ENCODE measurements at places on chromosomes 11 and 22.

GRCh38 chr11:84590106-84590505 lies 1037.0 kb downstream of the DLG2 start:
- no peak for DNase-seq

GRCh38 chr11:61362542-61362875 lies 335 bp downstream of the TMEM138 start:
- no peak for DNase-seq

GRCh38 chr11:62399172-62399877 lies 19.5 kb upstream of the SCGB1A1 start:
- no peak for DNase-seq

- no peak for DNase-seq
These were observed 1.5 kb downstream of the VPREB3 start for GRCh38 chr22:23752750-23753149.

- DNase-seq = no peak
These were observed 230.6 kb upstream of the PDGFD start for GRCh38 chr11:104394508-104394907.

DNA sequence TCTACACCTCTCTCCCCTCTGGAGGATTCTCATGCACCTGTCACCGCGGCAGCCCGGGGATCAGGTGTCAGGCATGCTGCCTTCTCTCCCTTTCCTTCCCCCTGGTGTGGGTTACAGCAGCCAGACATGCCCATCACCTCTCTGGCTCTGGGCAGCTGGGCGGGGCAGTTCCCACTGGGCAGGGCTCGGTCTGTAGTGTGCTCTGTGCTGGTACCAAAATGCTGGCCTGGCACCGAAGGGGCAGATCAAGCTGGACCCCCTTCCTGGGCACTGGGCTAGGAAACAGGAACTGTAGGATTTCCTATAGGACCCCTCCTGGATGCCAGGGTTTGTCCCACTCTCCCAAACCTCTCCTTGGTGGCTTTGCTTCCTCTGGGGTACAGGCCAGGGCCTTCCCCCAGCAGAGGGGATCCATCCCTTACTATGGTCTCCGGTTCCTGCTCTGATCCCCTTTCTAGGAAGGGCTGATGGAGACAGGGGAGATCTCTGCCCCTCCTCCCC lies 821 bp downstream of the GAL3ST1 start:
- DNase-seq = no peak

GRCh38 chr11:121890946-121891515 lies 225.0 kb downstream of the BLID start:
- DNase-seq = no peak

GRCh38 chr11:27112946-27113345 lies 72.3 kb downstream of the BBOX1 start:
- DNase-seq = no peak

- no peak for DNase-seq
These were observed 29.6 kb downstream of the METTL15 start for GRCh38 chr11:28137832-28138231.

DNA sequence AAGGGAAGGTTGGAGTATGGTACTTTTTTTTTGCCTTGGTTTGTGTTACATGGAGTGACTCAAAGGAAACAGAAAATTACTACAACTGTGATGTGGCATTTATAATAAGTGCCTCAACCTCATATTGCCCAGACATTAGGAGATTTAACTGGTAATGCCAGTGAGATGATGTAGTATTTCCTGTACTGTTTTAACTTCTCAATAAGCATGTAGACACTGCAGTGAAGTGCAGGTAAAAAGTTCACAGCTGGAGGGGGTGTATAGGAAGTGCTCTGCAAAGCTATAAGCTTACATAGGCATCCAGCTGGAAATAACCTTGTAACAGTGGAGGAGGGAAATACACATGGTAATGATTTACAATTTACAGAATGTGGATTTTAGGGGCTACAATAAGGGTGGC lies 138.2 kb upstream of the MTMR2 start:
- DNase-seq = no peak

Data from HCT116 (cell line).